Stimulated activated CD8-positive, alpha-beta memory T cell treated with anti-CD3 and anti-CD28 coated beads, Interleukin-4, amount 100 ng/mL, for 1 hour (primary cell): ENCODE measurements at places on chromosomes 7 and 10.

GRCh38 chr7:91375378-91375777, 111.1 kb downstream of the FZD1 start:
- DNase-seq = no peak

- DNase-seq = no peak
These were observed 149.2 kb upstream of the VSTM2A start for GRCh38 chr7:54392935-54393334.

GRCh38 chr7:50400114-50400513, 50.0 kb downstream of the FIGNL1 start:
- no peak for DNase-seq

GRCh38 chr7:139772115-139772514, 5.7 kb downstream of the HIPK2 start:
- DNase-seq = no peak

- DNase-seq = peak; percentile 6
These were observed 875 bp upstream of the HECTD2 start for GRCh38 chr10:91409069-91409868.

DNA sequence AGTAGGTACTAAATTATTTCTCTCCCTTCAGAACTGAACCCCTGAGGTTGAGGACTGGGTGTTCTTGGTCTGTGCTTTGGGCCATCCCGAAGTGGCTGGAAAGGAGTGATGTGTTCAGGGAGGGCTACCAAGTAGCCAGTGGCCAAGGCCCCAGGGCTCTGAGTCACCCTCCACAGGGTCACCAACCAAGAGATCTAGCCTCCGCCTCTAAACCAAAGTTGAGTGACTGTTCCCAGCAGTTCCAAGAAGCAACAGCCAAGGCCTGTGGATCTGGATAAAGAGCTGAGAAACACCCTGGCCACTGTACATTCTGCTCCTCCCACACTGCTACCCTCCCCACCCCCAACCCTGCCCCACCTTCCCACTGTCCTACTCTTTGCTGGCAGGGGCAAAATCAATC, 35.5 kb upstream of the KCNMA1 start:
- no peak for DNase-seq

DNA sequence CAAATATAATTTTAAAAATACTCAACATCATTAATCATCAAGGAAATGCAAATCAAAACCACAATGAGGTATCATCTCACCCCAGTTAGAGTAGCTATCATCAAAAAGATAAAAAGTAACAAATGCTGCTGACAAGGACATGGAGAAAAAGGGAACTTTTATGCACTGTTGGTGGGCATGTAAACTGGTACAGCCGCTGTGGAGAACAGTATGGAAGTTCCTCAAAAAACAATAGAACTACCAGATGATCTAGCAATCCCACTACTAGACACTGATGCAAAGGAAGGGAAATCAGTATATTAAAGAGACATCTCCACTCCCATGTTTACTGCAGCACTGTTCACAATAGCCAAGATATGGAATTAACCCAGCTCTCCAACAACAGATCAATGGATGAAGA, 384.5 kb downstream of the PLXDC2 start:
- DNase-seq = no peak

DNA sequence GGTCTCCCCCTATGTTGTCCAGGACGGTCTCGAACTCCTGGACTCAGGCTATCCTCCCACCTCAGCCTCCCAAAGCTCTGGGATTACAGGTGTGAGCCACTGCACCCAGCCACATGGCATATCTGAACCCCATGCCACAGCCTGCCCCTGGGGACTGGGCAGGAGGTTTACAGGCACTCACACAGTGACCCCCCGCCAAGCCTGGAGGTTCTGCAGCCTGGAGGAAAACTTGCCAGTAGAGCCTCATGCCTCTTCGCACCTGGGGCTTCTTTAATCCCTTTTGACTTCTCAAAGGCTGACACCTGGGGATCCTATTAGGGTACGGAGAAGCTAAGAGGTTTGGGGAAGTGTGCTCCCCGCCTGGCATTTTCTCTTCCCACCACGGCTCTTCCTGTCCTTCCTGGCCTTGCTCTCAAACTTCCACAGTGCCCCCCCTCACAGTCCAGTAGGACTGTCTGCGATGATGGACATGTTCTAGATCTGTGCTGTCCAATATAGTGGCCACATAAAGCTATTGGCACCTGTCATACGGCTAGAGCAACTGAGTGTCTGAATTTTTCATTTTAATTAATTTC, 11.4 kb upstream of the KCP start:
- no peak for DNase-seq

DNA sequence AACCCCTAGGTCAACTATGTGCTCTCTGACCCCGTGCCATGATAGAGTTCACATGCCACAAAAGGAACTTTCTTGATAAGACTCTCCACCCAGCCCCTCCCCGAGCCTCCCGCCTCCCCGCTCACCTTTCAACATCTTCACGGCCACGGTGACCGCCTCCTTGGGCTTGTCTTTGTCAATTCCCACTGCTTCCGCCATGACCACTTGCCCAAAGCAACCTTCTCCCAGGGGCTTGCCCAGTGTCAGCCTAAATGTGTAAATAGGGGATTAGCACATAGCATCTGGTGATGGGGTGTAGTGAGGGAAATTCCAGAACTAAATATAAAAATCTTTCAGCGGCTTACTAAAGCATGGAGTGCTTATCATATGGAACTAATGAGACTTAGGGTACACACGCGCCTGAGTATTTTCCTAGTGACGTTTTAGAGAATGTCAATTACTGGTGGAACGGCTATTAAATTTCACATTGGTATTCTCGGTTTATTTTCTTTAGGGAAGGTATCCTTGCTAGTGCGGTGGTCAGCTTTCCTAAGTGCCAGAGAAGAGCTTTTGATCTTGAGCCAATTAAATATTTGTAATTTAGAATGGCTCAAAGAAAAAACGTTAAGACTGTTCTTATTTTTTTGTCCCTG, 97.4 kb downstream of the FGFR2 start:
- DNase-seq = no peak

DNA sequence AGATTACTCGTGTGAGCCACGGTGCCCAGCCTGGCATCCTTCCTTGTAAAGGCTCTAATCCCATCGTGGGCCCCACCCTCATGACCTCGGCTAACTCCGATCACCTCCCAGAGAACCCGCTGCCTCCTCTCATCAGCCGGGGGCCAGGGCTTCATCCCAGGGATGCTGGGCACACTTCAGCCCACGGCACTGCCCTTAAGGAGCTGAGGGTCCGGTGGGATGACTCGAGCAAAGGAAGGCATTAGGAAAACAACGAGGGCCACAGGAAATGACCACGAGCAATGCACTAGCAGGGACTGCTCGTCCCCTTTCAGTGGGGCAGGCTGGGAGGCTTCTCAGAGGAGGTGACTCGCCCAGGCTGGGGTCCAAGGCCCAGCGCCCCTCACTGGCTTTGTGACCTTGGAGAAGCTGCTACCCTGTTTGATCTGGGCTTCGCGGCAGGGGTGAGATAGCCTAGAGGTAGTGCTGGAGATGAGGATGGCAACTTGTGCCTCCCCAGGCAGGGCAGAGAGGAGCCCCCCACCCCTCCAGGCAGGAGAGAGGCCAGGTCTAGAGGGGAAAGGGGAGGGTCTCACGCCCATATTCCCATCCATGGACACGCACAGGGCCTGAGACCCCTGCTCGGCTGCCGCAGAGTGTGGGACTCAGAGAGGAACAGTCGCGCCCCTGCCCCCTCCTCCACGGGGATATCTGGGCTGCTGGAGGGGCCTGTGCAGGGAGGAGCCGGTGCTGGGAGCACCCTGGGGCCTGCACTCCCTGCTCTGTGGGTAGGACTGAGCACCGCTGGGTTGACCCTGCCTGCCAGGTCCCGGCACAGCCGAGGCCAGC, 26.8 kb downstream of the ELFN1 start:
- no peak for DNase-seq

- DNase-seq = no peak
These were observed 2.7 kb downstream of the DLX5 start for GRCh38 chr7:97021747-97022490.

- DNase-seq = no peak
These were observed 41.6 kb downstream of the TCERG1L start for GRCh38 chr10:131269776-131270460.

DNA sequence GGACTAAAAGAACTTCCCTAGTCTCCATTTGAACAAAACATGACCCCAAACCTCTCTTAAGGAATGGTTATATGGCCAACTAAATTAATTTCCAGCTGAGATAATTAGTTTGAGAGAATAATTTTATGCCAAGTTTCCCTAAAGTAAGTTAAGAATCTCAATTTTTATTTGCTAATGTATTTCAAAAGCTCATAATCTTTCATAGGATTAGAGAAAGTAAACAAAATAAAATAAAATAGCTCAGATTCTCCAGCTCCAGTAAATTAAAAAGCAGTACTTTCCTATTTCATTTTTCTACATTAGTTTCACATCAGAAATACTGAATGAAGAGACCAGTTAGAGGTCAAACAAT, 44.4 kb downstream of the ENO4 start:
- no peak for DNase-seq

GRCh38 chr10:124724279-124725027, 19.7 kb downstream of the FAM53B start:
- DNase-seq = no peak

DNA sequence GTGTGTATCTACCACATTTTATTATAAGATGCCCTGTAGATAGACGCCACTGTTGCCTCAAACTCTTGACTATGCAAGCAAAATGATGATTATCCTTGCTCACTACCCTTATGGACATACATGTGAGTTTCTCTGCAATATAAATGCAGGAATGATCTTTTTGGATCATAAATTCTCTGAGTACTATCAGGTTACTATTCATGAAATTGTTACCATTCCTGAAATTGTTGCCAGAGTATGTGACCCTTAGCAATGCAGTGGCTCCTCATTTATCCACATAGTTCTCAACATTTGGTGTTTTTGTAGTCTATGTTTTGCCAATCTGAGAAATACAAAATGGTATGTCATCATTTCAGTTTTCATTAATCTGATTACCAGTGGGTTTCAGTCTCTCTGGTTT, 166.2 kb upstream of the FAM3C start:
- DNase-seq = no peak

DNA sequence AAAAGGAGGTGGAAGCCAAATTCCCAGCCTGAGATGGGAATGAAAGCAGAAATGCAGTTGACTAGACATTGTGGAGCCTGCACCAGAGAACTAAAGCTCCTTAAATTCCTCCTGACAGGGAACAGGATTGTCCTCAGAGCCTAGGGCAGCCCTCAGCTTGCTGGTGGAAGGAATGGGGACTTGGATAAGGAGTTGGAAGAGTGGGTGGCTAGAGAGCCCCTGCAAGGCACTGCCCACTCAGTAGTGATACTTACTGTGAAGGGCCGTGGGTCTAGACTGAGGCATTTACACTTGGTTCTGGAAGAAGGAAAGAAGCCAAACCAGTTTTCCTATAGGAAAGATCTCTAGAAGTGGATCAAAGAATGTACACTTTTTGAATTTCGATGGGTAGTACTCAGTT, 117.6 kb downstream of the PLCE1 start:
- DNase-seq = no peak

DNA sequence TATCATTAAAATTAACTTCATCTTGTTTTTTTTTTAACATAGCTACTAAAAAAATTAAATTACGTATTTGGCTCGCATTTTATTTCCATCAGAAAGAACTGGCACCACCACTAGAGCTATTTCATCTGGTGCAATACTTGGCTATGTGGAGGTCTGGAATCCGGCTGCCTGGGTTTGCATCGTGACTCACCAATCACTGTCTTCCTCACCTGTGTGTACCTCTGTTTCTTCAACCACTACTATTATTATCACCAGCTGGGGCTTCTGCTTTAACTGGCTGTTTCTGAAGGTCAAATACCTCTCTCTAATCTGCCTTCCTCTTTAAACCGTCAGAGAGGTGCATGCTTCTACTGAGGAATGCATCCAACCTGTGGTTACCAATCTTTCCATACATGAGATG, 6.5 kb downstream of the WDR91 start:
- no peak for DNase-seq

DNA sequence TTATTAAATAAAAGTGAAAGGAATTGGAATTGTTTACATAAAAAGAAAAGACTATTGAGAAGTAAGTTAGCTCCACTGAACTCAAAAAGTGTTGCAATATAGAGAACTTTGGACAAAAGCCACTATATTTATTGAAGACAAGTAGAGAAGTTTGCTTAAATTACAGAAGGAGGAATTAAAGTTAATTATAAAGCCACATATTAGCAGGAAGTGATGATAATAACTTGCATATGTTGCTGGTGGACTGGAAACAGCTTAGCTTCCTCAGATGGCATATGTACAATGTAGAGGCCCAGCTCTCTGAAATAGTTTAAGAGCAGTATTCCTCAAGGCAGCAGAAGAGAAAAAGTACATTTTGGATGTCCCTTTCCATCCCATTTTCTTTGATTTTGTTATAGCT, 400.7 kb downstream of the GATA3 start:
- DNase-seq = no peak

DNA sequence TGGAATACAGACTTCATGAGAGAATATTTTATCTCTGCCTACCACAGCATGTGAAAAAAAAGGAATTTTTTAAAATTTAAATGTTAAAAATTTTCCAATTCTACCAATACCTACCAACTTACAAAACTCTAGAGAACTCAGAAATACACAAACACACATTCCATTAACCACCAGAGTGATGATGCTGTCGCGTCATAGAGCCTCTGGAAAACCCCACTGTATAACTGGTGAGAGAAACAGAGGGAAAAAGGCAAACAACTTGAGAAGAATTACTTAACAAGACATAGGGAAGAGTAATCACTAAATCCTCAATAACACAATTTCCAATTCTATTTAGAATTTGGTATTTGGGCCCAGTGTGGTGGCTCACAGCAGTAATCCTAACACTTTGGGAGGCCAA, 6.2 kb upstream of the SPOCK2 start:
- DNase-seq = no peak

GRCh38 chr10:102468683-102469082, 17.3 kb upstream of the C10orf95 start:
- no peak for DNase-seq

GRCh38 chr10:104332243-104333031, 5.8 kb downstream of the ITPRIP start:
- no peak for DNase-seq

DNA sequence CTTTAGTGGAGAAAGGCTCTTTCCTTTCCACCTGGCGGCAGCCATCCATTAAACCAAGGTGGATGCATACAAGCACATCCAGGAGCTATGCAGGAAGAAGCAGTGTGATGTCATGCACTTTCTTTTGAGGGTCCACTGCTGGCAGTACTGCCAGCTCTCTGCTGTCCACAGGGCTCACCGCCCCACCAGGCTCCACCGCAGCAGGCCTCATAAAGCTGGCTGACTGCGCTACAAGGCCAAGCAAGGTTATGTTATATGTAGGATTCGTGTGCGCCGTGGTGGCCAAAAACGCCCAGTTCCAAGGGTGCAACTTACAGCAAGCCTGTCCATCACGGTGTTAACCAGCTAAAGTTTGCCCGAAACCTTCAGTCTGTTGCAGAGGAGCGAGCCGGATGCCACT, 37.3 kb upstream of the TRUB1 start:
- no peak for DNase-seq

- no peak for DNase-seq
These were observed 20.9 kb upstream of the JAKMIP3 start for GRCh38 chr10:132044803-132045202.
